Stimulated activated CD4-positive, alpha-beta T cell treated with anti-CD3 and anti-CD28 coated beads, Interleukin-4, amount 100 ng/mL, for 4 hours (primary cell): ENCODE measurements at places on chromosomes 16 and 17.

GRCh38 chr16:12317856-12318537 is 341.5 kb downstream of the SNX29 start:
- DNase-seq = no peak

GRCh38 chr16:58741166-58741565 is 7.0 kb upstream of the GOT2 start:
- no peak for DNase-seq

- no peak for DNase-seq
Measured at GRCh38 chr16:57775661-57776469, 26.4 kb downstream of the KIFC3 start.

DNA sequence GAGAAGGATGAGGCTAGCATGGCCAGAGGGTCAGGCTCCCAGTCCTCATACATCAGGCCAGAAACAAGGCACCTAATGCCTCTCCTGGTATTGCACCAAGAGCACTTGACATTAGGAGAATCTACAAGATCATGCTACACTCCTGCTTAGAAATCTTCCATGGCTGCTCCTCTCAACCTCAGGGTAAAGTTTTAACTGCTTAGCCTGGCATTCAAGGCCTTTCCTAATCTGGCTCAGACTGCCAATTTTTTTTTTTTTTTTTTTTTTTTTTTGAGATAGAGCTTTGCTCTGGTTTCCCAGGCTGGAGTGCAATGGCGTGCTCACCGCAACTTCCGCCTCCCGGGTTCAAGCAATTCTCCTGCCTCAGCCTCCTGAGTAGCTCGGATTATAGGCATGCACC is 8.2 kb downstream of the PIP4K2B start:
- no peak for DNase-seq

- no peak for DNase-seq
Measured at GRCh38 chr17:14125518-14126137, 56.3 kb downstream of the COX10 start.

GRCh38 chr17:29273924-29274323 is 20.0 kb downstream of the NUFIP2 start:
- DNase-seq = no peak

DNA sequence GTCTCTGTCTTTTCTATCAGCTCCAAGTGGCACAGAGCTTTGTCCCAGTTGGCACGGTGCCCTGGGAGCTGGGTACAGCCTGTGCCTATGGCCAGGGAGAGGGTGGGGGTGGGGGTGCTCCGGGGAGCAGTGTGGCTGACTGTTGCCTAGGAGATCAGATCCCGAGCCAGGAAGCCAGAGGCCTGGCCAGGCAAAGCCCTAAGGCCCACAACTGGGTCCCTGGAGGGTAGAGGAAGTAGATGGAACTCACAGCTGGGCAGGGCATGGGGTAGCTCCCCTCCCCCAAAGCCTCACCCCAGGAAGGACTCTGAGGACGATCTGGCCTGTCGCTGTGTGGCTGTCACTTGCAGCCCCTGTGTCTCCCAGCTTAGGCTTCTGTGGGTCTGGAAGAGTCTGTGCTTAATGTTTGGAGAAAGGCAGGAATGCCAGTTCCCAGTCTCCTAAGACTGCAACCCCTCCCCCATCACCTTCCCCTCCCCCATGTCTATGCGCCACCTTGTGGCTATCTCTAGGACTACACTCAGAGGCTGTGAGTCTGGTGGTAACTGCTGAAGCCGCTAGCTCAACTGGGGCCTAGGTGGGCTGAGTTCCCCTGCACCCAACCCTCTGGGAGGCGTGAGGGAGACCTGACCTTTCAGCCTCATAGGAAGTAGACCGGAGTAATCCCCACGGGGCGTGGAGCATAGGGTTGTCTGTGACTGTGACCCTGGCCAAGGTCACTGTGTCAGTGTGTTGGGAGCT is 12.6 kb downstream of the THRA start:
- DNase-seq = peak; percentile 63

DNA sequence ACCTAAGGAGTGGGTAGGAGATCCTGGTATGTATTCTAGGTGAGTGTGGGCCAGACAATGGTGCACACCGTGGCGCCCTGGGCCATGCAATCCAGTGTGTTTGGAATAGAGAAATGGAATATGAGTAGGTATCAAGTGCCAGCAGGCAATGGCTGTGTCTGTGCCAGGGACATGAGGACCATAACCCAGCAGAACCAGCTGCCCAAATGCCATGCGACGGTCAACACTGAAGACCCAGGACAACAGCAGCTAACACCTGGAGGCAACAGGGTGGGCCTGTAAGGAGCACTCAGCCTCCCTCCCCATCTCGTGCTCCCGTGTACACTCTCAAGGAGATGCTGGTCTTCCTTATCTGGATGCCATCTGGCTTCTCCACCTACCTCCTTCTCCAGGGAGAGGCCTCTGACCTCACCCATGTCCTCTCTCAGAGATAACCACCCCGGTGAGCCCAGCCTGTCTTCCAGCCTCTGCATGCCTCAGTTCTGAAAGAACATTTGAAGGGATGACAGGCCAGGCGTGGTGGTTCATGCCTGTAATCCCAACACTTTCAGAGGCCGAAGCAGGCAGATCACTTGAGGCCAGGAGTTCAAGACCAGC is 750 bp upstream of the GSDMB start:
- no peak for DNase-seq

DNA sequence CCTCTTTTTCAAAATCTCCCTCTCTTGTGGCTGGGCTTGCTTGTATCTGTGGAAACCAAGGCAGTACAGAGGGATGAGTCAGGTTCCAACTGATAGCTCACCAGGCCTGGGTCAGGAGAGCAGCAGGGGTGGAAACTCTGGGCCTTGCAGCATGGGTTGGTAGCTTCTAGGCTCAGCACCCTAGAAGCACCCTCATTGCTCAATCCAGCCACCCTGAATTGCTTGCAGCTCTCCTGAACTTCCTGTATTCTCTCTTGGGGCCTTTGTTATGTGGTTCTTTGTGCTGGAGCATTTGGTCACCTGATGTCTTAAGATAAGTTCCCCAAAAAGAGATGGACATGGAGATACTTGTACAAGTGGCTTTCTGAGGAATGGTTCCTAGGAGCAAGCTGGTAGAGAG is 169.4 kb downstream of the IRX5 start:
- DNase-seq = no peak
